ENCODE measurements at places on chromosomes 3 and 15.
A peak's percentile ranks its signal among the peaks of the same experiment; 100 is the strongest.

GRCh38 chr15:85397151-85397550 lies 16.7 kb downstream of the AKAP13 start:
- DNase-seq, result no peak

DNA sequence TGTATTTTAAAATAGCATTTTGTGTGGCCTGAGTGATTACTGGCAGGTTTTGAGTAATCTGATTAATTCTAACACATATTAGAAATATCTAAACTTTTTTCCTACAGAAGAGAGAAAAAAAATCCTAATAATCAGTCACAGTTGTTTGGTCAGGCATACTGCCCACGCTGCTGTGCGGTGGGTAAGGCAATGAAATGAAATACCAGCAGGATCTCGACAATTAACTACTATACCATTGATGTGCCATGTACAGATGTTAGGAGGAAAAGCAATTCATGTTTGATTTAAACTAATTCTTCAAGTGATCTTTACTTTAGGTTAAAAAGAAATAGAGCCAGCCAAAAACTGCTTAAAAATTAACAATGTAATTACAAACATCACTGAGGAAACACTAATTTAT lies 5.2 kb downstream of the GRAMD2A start:
- DNase-seq, result no peak

DNA sequence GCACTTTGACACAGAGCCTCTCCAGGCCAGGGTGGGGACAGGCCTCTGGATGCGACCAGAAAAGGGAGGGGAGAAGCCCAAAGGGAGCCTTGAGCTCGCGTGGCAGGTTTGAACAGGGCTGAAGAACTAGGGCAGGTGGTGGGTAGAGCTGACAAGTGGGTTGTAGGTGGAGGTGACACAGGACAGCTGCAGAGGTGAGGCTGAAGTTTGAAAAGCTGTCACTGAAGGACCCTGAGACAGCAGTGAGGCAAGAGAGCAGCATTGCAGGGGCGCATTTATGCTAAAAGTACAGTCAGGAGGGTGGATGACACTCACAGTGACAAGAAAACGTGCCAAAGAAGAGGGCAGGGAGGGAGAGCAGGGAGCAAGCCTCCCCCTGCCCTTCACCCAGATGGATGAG lies 21.8 kb upstream of the EPB42 start:
- peak; percentile 26 for DNase-seq

DNA sequence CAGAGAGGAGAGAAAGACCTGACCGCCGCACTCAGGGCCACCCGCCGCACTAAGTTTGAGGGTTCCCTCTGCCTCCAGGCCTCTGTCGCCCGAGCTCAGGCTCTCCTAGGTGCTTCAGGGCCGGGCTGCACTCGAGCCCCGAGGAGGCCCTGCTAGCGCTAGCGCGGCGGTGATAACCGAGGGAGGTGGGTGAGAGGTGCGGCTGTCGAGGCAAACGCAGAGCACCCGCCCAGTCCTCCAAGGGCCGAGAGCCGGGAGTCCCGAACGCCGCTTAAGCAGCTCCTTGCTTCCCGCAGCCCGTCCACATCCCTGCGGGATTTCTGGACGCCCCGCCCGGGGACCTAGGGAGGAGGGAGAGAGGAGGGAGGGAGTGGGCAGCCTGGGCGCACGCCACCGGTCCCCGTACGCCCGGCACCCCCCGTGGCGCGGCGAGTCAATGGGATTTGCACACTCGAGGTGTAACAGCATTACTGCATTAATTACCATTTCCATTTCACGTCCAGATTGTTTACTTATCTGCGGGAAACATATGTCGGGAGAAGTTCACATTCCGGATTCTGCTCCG lies 6.8 kb downstream of the SOX14 start:
- DNase-seq, result no peak

GRCh38 chr3:47794544-47794943 lies 8.4 kb upstream of the DHX30 start:
- no peak for DNase-seq

- no peak for DNase-seq
Observed at GRCh38 chr15:82139823-82140268, 94.0 kb upstream of the MEX3B start.

GRCh38 chr3:9955067-9955502 lies 2.9 kb upstream of the PRRT3 start:
- DNase-seq, result peak; percentile 73

- no peak for DNase-seq
Observed at GRCh38 chr3:153679714-153680113, 441.5 kb upstream of the ARHGEF26 start.

DNA sequence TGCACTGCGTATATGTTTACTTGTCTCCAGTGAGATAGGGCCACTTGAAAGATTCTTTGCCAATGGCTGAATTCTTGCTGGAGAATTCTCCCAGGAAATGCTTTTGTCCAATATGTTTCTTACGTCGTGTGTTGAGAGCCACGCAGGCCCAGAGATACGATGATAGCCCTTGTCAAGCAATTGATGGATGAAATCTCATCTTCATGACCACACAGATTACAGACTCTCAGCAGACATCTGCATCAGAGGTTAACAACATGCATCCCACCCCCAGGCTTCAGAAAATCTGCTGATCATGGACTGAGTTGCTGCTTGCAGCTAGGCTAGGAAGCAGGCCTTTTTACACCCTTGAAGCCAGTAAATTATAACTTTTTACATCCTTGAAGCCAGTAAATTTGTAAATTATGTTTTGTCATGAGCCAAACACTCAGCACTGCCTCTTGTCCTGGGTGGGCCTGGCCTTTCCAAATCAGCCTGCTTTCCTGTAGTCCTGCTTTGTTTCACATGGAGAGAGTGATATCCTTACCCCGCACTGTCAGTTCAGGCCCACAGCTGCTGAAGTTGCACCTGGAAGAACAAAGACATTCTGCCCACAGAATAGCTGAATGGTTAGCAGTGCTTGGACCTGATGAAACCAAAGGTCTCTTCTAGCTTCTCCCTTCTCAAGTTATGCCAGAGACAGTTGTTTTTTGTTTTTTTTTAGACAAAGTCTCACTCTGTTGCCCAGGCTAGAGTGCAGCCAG lies 84.4 kb downstream of the GPR156 start:
- DNase-seq, result no peak

GRCh38 chr3:177905173-177906125 lies 630.8 kb upstream of the KCNMB2 start:
- DNase-seq, result no peak

DNA sequence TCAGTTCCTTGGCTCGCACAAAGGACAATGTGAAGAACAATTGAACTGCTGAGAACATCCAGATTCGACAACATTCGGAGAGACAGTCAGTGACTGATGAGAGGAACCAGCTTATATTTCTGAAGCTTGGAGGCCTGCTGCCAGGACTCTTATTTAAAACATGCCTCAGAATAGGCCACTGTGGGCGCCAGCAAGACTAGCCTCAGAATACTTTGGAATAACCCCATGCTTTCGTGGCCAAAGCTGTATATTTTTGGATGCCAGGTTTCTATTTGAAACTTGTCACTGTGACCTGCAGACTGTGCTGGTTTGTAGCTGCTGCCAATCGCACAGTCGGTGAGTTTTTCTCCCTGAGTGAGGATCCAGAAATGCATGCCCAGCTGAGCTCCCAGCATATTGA lies 129.9 kb upstream of the UBE3A start:
- DNase-seq, result no peak

DNA sequence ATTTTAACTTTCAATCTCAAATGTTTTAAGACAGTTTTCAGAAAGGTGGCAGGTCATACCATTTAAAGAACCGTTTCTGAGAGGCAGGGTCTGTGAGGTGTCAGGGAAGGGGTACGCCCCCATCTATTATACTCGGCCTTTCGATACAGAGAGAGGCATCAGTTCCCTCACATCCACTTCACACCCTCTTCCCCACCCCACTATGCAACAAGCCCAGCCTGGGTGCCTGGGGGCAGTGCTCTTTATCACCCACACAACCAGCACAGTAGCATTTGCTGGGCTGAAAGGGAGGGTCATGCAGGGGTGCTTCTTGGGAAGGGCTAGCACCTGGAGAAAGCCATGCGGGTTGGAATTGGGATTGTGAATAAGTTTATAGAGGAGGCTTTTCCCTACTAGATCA lies 56.0 kb upstream of the KCNMB2 start:
- no peak for DNase-seq

GRCh38 chr15:64010719-64011118 lies 35.6 kb downstream of the DAPK2 start:
- DNase-seq, result no peak
